ENCODE measurements at places on chromosomes 5 and 9.

- no peak for DNase-seq
These were observed 235.5 kb downstream of the FANCC start for GRCh38 chr9:95081998-95082397.

- no peak for DNase-seq
These were observed 204.2 kb upstream of the HAPLN1 start for GRCh38 chr5:83924891-83925290.

- no peak for DNase-seq
These were observed 273.1 kb downstream of the ACTL7B start for GRCh38 chr9:108582726-108583125.

- no peak for DNase-seq
These were observed 6.9 kb downstream of the TSC1 start for GRCh38 chr9:132937463-132937901.

GRCh38 chr5:151073280-151073679, 7.6 kb downstream of the TNIP1 start:
- no peak for DNase-seq

DNA sequence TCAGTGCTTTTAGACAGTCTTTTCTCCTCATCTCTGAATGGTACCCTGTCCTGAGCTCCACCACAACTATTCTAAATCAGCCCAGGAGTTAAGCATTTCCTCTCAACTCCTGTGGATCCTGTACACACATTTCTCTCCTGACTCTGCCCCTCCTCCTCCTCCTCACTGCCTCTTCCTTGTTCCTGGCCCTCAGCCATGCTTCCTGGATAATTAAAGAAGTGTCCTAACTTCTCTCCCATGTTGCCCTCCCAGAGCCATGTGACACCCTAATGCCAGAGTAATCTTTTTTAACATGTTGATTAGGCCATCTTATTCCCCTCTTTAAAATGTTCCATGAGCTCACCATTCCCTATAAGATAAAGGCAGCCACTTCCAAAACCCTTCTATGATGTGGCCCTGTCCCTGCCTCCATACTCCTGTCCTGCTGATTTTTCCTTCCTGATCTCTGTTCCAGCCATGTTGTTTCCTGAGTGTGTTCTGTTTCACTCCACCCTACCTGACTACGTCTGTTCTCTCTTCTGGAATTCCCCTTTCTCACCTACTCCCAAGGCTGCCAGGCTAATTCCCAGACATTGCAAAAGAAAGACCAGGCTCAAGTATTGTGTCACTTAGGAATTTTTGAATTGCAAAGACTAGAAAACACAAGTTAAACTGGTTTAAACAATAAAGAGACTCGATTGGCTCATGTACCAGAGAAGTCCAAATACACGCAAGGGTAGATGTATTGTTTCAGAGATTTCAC, 295.2 kb downstream of the MAST4 start:
- no peak for DNase-seq

- no peak for DNase-seq
These were observed 244.8 kb upstream of the MPDZ start for GRCh38 chr9:13524245-13524644.

- DNase-seq = no peak
These were observed 404.7 kb downstream of the TLE4 start for GRCh38 chr9:79976257-79977073.

DNA sequence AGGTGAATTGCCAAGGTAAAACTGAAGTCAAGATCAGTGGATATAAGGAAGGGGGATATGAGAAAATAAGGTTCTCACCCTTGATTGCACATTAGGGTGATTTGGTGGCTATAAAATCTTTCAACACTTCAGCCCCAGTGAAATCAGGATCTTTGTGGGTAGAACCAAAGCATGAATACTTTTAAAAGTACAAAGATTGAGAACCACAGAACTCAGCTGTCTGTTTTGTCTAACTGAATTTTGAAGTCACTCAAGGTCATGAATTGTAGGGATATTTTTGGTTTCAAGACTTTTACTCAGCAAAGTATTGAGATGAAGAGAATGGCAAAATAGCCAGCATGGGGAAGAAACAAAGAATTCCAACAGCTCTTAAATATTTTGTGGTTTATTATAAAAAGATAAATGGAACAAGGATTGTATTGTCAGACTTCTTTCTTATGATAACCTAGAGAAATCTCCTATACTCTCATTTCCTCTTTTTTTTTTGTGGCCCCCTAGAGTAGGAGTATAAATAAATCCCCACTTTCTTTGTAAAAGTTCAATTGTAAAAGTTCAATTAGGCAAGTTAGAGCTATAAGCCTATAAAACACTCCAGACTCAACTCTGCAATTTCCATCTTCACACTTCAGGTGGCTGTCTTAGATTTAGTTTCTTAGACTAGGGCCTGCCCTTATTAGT, 272.9 kb downstream of the PDE4D start:
- no peak for DNase-seq

GRCh38 chr5:116861666-116862065, 287.0 kb upstream of the SEMA6A start:
- no peak for DNase-seq

- no peak for DNase-seq
These were observed 36.7 kb downstream of the SLC27A6 start for GRCh38 chr5:129001841-129002526.

DNA sequence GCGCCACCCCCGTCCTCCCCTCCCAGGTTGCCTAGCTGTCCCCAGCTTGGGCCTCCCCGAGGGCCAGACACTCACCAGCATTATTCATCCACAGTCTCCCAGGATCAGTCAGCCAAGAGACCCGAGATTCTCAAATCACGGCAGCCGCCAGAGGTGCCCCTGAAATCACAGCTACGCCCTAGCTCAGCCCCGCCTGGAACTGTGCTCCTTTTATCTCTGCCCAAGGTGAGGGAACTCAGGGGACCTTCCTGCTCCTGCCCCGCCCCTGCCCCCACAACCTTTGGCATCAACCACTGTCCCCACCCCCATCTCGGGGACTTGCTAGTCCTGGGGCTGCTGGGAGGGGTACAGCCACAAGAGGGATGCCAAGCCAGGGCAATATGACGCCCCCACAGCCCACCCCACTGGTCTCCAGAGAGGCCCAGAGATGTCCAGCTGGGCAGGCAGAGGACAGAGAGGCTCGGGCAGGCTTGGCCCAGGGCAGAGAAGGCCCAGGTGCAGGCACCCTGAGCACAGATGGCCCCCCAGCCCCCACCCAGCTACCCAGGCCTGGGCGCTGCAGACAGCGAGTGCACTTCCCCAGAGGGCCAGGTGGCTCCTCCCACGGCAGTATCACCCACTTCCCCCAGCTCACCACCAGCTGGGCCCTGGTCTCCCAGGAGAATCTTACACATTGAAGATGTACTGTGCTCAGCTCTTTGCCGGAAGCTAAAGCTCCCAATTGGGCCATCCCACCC, at the start of gene FUT7:
TSS of gene FUT7 (minus strand) at position 185 of the 737 bp plus-strand sequence. CDS start at position 88, 97 bp downstream.
- no peak for DNase-seq

- DNase-seq = no peak
These were observed 768 bp downstream of the YTHDC2 start for GRCh38 chr5:113514289-113514635.

GRCh38 chr9:14014218-14014617, 299.7 kb downstream of the NFIB start:
- DNase-seq = no peak

GRCh38 chr5:163005949-163006348, 431.4 kb upstream of the CCNG1 start:
- no peak for DNase-seq

- no peak for DNase-seq
These were observed 238.6 kb upstream of the TMEM161B start for GRCh38 chr5:88507261-88507660.

DNA sequence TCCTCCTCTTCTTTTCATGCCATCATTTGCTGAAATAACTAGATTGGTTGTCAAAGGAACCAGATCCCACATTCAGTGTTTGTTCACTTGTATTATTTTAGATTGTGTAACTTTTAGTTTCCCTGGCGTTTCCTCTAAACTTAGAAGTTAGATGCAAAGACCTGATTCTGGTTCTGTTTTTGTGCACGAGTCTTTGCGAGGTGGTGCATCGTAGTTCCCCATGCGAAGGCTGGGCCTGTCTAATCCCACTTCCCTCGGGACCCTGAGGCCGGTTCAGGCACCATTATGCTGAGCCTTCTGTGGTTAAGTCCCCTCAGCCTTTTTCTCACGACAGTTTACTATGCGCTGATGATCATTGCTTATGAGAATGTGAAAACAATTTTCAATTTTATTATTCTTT, 219.1 kb upstream of the OTULINL start:
- DNase-seq = no peak

DNA sequence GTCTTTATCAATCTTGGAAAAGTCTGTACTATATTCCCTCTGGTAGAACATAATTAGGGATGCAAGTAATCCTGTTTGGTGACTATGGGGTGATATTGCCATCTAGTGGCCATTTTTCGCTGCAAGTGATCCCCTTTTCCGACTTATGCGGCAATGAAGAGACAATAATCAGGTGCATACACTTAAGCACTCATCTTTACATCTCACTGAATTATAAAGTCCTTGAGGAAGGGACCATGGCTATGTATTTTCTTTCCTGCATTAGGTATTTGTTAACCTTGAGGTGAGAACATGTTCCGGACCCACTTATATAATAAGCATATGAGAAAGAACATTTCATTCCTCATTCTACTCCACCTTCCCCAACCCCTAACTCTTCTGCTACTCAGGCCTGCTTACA, 19.6 kb upstream of the LIX1 start:
- peak; percentile 31 for DNase-seq

DNA sequence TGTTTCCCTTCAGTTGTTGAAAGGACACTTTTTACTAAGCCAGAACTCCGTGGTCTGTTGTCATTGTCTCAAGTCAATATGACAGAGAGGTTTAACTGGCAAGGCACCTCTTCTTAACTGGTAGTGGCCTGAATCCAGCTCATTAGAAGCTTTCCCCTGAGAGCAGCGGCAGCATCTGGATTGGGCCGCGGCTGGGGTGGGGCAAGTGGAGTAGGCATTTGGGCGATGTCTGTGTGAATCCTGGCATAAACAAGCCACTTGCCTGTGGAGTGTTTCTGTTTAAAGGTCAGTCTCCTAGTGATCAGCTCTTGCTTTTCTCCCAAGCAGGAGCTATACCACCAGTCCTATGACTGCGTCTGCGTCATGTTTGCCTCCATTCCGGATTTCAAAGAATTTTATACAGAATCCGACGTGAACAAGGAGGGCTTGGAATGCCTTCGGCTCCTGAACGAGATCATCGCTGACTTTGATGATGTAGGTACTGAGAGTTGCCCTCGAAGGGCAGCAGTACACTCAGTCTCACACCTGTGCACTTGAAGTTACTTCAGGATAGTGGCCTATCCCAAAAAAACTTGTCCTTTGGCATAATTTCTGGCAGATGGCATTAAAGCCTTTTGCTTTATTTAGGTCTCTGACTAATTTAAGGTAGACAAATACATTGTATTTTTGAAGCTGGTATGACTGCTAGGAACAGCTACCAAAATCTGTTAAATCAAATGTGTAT, 48.9 kb downstream of the CFAP90 start:
- no peak for DNase-seq

DNA sequence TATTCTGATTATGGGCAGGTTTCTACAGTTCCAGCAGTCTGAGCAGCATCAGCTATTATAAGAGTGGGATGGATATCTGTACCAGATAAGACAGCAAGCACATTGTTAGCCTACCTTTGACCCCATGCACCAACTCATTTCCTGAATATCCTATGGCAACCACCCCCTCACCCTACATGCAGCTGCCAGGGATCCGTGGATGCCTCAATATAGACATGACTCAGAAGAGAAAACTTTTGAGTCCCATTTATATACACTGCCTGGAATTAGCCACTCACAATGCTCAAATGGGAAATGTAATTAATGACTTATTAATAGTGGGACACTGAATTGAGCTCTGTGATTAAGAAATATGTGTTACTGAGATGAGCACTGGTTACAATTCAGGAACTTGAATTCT, 124.4 kb downstream of the SSBP2 start:
- no peak for DNase-seq

- DNase-seq = no peak
These were observed 46.6 kb downstream of the F2R start for GRCh38 chr5:76762484-76762883.

- DNase-seq = no peak
These were observed 225.6 kb downstream of the PCSK1 start for GRCh38 chr5:96207420-96207819.

DNA sequence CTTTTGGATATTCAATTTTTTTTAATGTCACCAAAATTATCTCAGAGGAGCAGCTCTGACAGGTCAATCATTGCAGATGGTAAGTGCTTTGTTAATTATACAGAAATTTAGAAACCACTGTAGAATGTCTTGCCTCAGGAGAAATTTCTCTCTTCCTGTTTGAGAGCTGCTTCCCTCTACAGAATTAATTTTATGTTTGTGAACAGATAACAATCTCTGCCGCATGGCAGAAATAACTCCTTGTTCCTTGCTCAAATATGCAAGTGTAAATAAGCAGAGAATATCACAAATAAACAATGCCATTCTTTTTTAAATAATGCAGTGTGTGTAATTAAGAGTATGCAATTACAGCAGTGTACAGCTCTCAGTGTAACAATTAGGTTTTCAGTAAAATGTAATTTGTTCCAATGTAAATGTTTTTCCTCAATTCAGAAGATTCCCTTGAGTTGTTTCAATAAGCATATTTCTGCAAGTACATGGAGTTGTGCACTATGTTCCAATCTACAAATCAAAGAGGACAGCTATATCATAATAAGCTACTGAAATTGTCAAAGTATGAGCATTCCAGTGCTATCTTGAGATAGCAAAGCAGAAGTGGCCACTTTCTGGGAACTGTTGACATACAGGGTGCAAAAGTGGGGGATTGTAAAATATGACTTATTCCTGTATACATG, 1012.8 kb downstream of the MAT2B start:
- DNase-seq = no peak

GRCh38 chr5:35294976-35295375, 64.7 kb upstream of the PRLR start:
- DNase-seq = no peak

DNA sequence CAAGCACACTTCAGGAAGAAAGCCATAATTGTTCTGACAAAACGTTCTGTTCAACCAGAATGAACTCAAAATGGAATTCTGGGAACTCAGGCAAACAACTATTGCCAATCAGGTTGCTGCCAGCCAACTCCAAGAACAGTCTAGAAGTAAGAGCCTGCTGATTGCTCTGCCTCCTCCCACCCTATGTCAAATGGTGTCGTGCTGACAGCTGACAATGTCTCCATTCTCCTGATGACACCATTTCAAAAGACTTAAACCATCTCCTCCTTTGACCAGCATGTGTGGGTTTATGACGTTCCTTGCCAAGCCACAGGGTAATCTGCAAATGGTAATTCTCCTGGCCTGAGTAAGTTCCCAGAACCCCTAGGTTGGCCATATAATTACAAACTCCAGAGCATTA, 21.9 kb upstream of the PLIN2 start:
- DNase-seq = no peak

DNA sequence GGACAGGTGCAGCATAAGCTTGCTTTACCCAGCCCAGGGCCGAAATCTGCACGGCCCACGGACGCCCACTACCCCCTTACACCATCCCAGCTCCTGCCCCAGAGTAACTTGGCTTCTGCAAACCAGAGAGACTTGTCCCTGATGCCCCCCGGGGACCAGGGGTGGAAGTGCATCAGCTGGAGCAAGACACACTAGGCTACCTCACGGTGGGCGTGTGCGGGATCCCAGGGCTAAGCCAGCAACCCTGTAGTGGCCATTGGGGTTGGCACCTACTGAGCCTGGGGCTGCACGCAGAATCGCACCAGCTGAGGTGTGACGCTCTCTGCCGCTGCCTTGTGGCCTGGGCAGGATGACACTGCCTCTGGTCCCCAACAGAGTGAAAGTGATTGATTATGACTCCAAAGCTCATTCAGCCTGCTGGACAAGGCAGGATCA, 6.1 kb upstream of the ZNF79 start:
- peak; percentile 21 for DNase-seq

GRCh38 chr5:76679231-76679630, 36.7 kb upstream of the F2R start:
- DNase-seq = no peak

GRCh38 chr9:93181672-93182435, 2.1 kb upstream of the WNK2 start:
- no peak for DNase-seq
